ENCODE measurements at places on chromosomes 7 and 10.

DNA sequence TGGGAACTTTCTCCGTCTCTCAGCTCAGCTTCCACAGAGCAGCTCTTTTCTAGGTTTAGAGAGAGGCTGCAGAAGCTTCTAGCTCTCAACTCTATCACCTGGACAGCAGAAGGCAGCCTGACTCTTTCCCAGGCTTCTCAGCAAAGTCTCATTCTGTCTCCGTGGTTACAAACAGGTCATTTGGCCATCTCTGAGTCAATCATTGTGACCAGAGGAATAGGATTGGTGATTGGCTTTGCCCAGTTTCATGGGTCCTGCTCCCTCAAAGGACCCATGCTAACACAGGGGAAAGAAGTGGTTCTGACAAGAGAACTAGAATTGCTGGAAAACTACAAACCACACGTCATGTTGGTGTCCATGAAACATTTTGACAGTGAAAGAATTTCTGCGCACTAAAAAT lies 43.6 kb downstream of the PRR15 start:
- DNase-seq = no peak

DNA sequence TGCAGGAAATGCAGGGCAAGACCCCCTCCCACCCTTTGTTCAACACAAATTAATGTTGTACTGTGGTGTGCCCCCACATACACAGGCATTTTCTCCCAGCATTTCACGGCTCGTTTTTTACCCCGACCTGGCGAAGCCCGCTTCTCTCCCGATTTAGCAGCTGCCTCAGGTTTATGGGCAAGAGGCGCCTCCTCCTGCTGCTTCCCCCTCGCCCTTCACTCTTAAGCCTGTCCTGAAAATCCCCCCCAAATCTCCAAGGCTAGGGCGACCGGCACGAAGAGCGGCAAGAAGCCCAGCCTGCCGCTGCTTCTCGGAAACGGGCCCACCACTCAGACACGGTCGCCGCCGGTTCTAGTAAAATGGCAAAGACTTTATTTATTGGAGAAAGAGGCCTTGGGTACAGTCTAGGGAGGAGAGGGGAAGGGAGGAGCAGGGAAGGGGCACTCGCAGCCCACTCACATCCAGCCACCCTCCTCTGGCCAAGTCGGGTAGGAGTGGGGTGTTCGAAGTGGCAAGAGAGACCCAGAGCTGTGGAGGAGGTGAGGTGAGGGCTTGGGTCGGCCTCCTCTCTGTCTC lies 3.3 kb downstream of the LBX1 start:
- DNase-seq = no peak

GRCh38 chr7:28749638-28750037 lies 208.5 kb downstream of the TRIL start:
- no peak for DNase-seq

- DNase-seq = no peak
Observed at GRCh38 chr7:22713463-22713862, 13.5 kb upstream of the IL6 start.

GRCh38 chr10:114239994-114240345 lies 916 bp downstream of the VWA2 start:
- no peak for DNase-seq

- no peak for DNase-seq
Observed at GRCh38 chr7:107918948-107919347, 28.0 kb downstream of the DLD start.

GRCh38 chr7:96952974-96953391 lies 52.4 kb upstream of the DLX6 start:
- DNase-seq = no peak

- DNase-seq = no peak
Observed at GRCh38 chr7:47326808-47327207, 255.1 kb downstream of the TNS3 start.

- no peak for DNase-seq
Observed at GRCh38 chr10:74039561-74040145, 41.7 kb downstream of the VCL start.

DNA sequence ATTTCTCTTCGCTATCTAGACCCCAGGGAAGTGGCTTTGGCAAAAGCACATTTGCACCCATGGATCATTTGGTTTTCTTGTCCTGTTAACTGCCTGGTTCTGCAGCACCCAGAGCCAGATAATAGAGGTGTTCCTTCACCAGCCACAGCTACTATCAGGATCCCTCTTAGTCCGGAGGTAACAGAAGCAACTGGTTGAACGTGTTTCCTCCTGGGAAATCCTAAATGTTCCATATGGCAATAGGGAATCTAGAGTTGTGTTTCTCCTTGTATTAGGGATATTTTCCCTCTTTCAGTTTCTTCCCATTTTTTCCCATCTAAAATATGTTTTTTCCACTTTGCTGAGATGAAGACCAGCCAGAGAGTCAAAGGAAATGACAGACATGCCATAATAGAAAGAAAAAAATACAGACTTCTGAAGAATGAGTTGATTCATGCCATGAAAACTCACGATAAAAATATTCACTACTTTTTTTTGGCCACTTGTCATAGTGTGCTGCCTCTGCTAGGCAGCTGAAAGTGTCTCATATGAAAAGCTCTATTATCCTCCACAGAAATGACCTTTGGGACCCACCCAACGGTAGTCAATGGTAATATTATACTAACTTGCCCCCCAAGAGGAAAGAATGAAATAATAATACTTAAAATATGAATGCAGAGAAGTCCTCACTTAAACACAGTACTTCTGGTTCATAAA lies 472.8 kb downstream of the KCNMA1 start:
- no peak for DNase-seq

GRCh38 chr10:7457478-7458316 lies 46.9 kb upstream of the SFMBT2 start:
- no peak for DNase-seq

GRCh38 chr10:112446055-112446854 lies 459 bp downstream of the ZDHHC6 start:
- no peak for DNase-seq
